ENCODE measurements at places on chromosomes 13 and 19. TPM values are rescaled to one million over a fixed set of nuclear protein-coding genes. Genes with fewer than 3 reads are reported as not detected.

GRCh38 chr13:43058318-43058674 is 34.9 kb downstream of the DNAJC15 start:
- DNase-seq, result no peak

- no peak for DNase-seq
Observed at GRCh38 chr13:94280349-94280748, 199.1 kb downstream of the DCT start.

Gene PCP2
- total RNA-seq, result not detected

DNA sequence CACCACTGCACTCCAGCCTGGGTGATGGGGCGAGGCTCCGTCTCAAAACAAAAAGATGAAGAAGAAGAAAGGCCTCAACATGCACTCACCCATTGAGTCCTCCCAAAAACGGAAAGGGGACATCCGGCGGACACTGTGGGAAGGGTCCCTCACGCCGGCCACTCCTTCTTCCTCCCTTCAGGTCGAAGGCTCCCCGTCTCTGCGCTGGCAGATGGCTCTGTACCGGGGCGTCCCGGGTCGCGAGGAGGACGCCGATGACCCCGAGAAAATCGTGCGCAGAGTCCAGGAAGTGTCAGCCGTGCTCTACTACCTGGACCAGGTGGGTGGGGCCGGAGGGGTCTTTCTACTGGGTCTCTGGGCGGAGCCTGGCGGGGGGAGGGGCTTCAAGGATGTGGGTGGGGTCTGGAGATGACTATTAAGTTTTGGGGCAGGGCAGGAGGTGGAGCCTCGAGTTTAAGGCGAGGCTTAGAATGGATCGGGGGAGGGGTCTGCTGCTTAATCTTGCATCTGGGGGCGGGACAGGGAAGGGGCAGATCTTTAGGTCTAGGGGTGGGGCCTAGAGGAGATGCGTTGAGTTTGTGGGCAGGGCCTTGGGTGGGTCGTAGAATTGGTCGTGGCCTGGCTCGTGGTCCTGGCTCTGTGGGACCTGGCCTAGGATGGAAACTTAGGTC is 90.2 kb downstream of the MAP4K1 start:
- no peak for DNase-seq

DNA sequence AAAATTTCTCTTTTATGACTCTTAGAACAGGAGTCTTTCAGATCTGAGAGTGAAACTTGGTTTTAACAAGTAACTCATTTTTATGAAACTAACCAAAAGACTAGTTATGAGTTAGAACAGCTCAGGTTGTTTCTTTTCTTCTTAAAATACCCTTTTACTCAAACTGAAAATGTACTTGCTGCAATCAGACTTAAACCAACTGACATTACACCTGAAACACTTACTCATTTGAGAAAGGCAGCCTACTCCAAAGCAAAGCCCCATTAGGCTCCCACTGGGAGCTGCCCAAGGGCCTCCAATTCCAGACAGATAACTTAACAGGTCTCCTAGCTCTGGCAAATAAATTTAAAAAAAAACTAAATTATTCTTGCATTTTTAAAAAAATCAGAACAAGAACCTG is 3.6 kb downstream of the FOXO1 start:
- DNase-seq, result no peak

DNA sequence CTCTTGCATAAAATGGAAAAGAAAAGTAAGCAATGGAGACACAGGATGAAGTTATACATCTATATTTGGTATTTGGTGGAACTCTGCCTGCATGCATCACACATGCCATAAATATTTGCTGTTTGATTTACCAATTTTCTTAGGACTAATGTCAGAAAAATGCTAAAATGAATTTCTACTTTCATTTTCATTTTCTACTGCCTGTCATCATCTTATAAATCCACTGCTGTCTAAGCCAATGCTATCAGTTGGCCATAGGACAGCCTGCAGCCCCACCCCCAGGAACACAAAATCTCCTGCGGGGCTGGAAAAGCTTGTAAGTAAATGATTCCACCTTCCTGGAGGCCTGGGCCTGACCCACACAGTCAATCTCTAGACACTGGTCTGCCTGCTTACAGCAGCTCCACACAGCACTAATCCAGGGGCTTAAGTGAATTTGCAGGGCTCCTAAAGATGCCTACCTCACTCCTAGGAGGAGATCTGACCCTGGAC is 122.0 kb downstream of the ENOX1 start:
- DNase-seq, result peak; percentile 19

DNA sequence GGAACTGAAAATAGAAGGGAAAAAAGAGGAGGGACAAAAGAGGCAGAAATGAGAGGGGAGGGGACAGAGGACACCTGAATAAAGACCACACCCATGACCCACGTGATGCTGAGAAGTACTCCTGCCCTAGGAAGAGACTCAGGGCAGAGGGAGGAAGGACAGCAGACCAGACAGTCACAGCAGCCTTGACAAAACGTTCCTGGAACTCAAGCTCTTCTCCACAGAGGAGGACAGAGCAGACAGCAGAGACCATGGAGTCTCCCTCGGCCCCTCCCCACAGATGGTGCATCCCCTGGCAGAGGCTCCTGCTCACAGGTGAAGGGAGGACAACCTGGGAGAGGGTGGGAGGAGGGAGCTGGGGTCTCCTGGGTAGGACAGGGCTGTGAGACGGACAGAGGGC is at the start of gene CEACAM5:
Gene CEACAM5 (plus strand): TSS at position 146 of the 400 bp plus-strand sequence. CDS start 106 bp downstream, at position 252.
- no peak for DNase-seq

- DNase-seq, result no peak
Observed at GRCh38 chr19:28667348-28667977, 545.5 kb downstream of the UQCRFS1 start.

Gene ZNF681
- 1.4 TPM for total RNA-seq

Gene EXOC3L2
- total RNA-seq, result 26.4 TPM

DNA sequence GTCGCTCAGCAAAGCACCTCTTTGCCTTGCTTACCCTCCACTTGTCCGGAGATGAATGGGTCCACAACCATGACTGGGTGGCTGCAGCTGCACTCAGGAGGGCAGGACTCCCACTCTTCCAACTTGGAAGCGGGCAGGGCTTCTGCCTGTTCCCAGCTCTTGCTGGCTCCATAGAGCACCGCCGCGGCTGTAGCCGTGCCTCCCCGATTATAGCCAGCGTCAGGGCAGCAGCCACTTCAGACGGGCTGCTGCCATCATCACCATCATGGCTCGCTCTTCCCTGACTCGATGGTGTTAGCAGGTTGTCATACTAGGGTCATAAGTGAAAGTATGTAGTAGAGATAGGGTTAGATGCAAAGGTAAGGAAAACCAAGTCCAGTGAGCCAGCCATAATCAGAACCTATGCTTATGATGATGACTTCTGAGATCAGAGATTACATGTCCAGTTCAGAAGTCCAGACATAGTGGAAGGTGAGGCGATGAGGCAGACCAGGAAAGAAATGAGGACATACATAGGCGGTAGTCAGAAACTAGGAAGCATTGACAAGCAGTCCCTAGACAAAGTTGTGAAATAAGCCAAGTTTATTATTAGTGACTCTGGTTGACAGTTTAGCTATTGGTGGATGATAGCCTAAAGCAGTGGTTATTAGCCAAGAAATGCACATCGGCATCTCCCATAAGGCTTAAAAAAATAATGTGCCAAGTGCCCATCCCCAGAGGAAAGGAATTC is 4.4 kb upstream of the INTS6 start:
- no peak for DNase-seq

Gene PEAK3
- 3.2 TPM for total RNA-seq

DNA sequence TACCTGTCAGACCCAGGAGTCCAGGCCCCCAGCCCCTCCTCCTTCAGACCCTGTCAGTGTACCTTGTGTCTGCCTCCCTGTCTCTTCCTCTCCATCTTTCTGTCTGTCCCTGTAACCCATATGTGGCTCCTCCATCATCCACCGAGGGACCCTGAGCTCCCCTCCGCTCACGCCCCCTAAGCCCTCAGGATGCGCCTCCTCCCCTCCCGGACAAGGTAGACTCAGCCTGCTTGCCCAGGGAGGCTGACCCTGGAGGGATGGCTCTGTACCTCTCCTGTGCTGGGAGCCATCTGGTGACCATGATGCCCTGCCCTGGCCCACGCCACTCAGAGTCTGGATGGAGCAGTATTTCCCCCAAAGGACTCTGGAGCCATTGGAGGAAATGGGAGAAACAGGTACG is 1.0 kb upstream of the CAPN12 start:
- no peak for DNase-seq

GRCh38 chr13:95800436-95800835 is 123.5 kb downstream of the DNAJC3 start:
- no peak for DNase-seq

Gene PLA2G4C
- total RNA-seq, result 51.7 TPM

Gene SPRED3
- total RNA-seq, result 0.34 TPM
